ENCODE measurements at places on chromosomes 6 and 20.
A peak's percentile ranks its signal among the peaks of the same experiment; 100 is the strongest.

GRCh38 chr6:127976796-127977195 lies 75.9 kb upstream of the THEMIS start:
- no peak for DNase-seq

DNA sequence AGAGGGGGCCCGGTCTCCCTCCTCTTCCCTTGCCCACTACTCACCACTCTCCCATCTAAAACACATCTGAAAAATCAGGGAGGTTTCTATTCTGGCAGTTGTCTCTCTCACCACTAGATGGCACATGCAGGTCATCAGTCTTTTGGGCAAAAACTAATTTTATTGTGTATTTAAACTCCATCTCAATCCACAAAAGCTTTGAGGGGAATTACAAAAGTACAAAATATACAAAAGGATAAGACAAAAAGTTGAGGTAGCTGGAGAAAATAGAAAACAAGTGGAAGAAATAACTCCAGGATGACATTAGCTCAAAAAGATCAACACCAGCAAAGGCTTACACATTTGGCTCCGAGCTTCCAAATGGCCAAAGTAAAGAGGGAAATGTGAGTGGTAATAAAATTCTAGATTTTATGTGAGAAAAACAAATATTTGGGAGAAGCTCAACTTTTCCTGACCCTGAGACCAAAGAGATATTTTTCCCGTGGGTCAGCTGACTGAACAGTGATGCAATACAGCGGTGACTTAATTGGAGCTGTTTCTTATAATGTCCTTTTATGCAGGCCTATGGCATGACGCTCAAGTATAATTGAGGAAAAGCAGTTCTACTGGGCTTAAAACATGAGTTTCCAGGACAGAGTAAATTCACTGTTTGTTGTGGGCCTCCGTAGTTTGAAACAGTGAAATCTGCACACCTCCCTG lies 79.8 kb upstream of the CHD6 start:
- peak; percentile 31 for DNase-seq

DNA sequence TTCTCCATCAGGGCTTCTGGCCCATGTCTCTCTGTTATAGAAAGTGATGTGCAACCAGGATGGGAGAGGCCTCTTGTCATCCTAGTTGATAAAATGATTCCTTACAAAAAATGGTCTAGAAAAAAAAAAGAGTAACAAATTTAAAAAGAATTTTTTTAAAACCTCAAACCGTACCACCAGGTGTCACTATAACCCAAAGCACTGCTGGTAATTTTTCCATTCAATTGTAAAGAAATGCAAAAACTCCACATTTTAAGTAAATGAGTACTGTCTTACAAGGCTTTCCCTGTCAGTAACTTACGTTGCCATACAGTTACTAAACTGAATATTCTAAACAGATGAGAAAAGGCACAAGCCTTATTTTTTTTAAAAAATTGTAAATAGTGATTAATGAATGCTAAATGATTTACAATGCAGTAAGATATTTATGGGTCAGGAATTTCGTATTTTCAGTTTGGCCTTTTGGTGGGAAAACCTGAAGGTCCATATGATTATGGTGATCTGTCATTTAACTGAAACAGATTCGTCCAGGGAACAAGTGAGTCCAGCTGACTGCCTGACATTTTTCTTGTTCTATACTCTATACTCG lies 95.4 kb downstream of the OGFRL1 start:
- peak; percentile 27 for DNase-seq

- DNase-seq, result no peak
Measured at GRCh38 chr6:17565399-17565798, 34.7 kb upstream of the FAM8A1 start.

DNA sequence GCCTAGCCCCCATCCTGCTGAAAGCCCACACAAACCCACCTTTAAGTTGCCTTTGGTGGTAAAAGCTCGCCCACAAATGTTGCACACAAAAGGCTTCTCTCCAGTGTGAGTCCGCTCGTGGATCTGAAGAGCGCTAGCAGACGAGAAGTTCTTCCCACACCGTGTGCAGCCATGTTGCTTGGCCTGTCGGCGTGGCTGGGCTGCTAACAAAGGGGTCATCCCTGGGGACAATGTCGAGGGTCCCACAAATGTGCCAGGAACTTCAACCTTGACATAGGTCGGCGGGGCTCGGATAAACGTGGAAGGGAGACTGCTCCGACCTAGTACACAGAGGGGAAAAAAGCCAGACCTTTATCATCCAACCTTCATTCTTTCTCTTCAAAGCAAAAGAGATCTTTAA lies 13.5 kb downstream of the SALL4 start:
- no peak for DNase-seq

GRCh38 chr20:52482044-52482443 lies 290.5 kb upstream of the ZFP64 start:
- DNase-seq, result no peak

- DNase-seq, result no peak
Measured at GRCh38 chr20:50721881-50722281, 9.5 kb upstream of the PARD6B start.

DNA sequence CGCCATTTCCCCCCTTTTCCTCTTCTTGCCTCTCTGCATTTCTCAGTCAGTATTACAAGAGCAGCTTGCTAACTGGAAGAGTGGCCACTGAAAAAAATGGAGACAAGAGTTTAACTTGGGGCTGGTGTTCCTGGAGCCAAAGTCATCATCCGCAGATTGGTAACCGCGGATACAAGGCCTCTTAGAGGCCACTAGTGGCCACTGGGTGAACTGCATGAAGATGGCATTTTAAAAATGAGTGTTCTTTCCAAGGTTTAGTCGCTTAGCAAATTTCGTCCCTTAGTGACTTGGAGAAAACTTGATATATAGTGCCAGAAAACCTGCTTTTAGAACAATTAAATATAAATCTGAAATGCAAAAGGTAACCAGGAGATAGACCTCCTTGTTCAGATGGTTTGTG lies 4.8 kb downstream of the F13A1 start:
- peak; percentile 41 for DNase-seq

- DNase-seq, result no peak
Measured at GRCh38 chr6:90021711-90022110, 127.4 kb downstream of the GJA10 start.

Data from NCI-H2081 (cell line).